ENCODE measurements at places on chromosomes 7 and 10.
A peak's percentile ranks its signal among the peaks of the same experiment; 100 is the strongest.

- no peak for DNase-seq
Observed at GRCh38 chr10:70456164-70456563, 14.7 kb upstream of the NODAL start.

DNA sequence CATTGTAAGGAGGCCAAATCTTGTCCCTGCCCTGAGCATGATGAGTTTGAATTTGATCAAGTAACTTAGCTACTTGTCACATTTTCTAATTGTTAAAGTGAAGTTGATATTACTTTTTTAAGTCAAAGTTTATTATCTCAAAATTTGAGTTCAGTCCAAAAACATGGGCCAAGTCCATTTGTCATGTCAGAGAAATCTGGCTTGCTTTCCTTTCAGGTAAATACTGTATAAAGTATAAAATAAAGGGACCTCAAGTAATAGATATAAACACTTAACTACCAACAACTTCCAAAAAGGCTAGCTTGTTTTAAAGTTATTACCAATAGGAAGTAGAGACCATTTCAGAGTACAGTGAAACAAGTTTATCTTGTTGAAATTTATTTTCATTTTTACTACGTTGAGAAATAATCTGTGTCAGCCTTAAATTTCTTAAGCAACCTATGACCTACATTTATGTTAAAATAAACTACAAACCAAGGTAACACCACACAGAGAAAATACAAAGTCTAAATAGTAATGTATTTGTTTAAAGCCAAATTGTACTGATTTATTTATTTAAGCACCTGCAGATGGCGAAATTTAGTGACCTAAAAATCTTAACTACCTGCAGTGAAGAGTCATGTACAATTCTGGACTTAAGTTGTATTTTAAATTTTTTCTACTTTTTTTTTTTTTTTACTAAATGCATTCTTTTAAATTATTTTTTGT, 36.5 kb downstream of the FHIP2A start:
- DNase-seq, result no peak

GRCh38 chr10:79378647-79379511, 31.6 kb downstream of the PPIF start:
- DNase-seq, result no peak

DNA sequence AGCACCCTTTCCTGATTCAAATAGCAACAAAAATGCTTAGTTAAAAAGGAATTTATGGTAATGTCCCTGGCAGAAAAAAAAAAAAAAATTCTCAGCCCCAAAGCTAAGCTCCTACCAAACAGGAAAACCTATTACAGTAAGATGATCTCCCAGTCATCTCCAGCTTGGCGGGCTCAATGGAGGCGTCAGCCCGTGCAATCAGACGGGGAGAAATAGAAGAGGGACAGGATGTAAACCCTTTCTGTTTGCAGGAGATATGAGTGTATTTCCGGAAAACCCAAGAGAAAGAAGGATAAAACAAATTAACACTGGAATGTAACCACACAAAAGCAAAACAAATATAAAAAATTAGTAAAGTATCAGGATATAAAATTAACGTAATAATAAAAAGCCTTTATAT, 242.8 kb downstream of the TCERG1L start:
- peak; percentile 7 for DNase-seq

DNA sequence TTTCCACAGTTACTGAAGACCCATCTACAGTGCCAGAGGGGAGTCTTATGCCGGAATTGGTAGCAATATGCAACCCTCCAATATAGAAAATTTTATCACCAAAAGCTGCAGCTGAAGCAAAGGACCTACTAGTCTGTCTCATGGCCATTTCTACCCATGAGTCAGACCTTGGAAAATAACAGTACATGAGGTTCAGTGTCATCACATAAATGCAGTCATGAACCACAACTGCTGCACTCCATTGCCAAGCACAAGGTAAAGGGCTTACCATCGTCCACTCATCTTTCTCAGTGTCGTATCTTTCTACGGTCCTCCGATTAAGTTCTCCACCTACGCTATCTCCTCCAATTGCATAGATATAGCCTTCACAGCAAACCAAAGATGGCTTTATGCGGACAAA, 21.8 kb downstream of the KBTBD2 start:
- DNase-seq, result no peak

DNA sequence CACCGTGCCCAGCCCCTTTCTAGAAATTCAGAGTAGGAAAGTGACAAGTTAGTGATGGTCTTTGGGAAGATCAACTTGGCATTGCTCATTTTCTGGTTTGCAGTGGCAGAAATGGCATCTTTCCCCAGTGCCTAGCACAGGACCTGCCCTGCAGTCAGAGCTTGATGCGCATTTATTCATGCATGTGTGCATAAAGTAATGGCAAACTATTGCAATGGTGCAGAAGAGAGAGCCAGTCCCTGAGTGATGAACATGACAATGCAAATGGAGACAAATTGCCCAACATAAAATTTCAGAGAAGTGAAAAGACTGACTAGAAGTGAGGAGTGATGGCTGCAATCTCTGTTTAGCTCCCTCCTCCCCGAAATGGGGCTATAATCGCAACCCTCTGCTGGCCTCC, 268.2 kb downstream of the CCSER2 start:
- no peak for DNase-seq

GRCh38 chr10:17067376-17068264, 62.0 kb downstream of the CUBN start:
- no peak for DNase-seq

DNA sequence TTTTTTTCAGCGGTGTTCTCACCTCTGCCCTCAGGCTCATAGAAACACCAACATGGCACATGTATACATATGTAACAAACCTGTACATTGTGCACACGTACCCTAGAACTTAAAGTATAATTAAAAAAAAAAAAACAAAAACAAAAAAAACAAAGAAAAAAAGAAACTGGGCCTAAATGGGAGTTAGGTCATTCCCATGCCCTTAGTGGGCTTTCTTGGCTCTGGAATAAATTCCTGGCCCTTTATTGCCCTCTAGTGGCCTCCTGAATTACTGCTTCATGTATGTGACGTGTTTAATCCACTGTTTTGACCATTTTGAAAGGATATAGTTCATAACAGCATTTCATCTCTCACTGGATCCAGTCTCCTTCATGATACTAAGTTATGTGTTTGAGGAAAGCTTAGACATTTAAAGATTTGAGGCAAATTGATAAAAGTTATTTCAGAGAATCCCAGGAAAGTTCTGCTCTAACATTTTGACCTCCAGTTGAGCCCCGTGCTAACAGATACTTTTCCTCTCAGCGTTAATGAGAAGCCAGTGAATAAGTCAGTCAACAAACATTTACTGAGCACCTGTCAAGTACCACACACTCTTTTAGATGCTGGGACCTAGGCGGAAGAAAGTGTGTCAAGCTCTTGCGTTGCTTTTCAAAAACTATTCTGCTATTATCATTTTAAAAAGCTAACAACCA, 54.7 kb upstream of the SYPL1 start:
- DNase-seq, result no peak

GRCh38 chr7:140326116-140326928, 72.0 kb downstream of the SLC37A3 start:
- DNase-seq, result peak; percentile 72

DNA sequence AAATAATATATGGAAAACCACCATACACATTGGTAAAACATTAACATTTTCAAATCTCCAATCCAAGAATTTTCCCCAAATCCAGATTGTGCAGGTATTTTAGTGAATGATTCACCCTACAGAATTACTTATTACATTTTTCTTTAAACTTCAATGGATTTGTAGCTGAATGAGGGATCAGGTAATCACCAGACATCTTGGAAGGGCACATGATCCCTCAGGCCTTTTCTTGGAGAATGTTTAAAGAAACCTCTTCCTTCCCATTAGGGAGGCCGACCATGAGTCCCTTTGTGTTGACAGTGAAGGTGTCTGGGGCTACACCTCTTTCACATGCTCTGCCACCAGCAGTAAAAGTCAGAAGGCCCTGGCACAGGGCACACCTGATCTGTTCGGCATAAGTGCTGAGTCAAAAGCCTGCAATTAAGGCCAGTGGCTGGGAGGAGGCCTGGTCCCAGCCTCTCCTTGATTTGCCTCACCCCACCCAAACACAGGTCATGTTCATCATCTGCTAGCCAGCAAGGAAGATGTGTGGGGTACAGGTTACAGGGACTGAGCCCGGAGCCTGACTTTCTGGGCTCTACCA, 207.7 kb downstream of the SNX10 start:
- DNase-seq, result no peak

GRCh38 chr10:10363217-10363616, 654.5 kb upstream of the CELF2 start:
- DNase-seq, result no peak

- DNase-seq, result no peak
Observed at GRCh38 chr10:1608851-1609647, 128.3 kb downstream of the ADARB2 start.

DNA sequence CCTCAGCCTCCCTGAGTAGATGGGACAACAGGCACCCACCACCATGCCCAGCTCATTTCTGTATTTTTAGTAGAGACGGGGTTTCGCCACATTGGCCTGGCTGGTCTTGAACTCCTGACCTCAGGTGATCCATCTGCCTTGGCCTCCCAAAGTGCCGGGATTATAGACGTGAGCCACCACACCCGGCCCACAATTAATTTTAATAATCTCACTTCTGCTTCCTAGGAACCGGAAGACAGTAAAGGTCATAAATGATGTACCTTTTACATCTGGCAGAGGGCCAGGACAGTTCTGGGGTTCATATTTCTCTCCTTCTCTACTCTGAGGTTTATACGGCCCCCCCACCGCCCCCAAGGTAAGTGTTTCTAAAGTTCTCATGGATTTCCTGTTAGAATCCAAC, 31.2 kb upstream of the AOAH start:
- DNase-seq, result no peak

- DNase-seq, result no peak
Observed at GRCh38 chr7:135714534-135715009, 13.4 kb downstream of the SLC13A4 start.

DNA sequence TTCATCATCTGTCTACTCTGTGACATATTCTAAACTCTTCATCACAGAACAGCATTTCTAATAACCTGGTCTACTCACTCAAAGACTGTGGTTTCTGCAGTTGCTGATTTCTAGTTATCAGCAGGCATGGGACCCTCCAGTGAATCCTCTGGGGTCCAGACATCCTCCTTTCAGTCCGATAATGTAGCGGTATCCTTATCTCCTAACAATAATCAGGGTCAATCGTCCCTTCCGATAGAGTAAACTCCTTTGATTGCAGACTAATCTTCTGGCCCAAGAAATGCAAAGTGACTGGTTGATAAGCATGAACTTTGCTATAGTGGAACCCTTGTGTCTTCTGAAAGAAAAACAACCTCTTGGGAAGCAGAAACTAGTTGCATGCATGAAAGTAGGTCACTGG, 1209.8 kb upstream of the CELF2 start:
- DNase-seq, result no peak

DNA sequence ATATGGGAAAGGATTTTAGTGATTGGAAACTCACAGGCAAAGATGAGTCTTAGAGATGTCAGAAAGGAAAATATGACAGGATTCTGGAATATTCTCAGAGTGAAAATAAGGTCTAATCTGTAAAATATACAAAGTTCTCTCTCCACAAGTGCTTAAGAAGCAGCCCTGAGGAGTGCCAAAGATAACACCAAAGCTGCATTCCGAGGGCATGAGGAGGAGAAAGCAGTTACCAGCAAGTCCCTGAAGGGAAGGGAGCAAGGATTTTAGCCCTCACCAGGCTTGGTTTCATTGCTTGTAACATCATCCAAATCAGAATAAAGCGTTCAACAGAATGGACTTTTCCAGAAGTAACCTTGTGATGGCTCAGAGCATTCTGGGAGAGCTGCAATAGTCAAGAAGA, 31.4 kb upstream of the DLX6 start:
- no peak for DNase-seq

GRCh38 chr10:91513598-91514424, 103.7 kb downstream of the HECTD2 start:
- DNase-seq, result no peak

GRCh38 chr10:30432622-30433305, 1.2 kb upstream of the MAP3K8 start:
- DNase-seq, result no peak

DNA sequence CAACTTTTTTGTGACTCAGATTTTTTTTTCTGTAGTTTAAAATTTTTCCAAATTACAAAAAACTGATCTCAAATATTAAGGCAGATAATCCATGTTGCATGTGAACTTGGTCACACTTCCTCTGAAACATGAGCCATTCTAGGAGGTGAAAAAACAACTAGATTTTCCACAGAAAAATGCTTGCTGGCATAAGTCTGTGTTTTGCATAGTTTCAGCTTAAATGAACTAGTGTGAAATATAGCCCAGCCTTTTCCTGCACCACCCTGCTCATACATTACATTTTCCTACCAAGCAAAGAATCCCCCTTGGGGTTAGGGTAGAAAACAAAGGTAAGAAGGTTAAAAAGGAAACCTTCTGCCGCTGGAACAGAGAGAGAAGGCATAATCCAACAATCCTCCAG, 48.2 kb downstream of the SLC25A13 start:
- DNase-seq, result no peak

GRCh38 chr7:20529260-20529659, 86.2 kb upstream of the ABCB5 start:
- no peak for DNase-seq

DNA sequence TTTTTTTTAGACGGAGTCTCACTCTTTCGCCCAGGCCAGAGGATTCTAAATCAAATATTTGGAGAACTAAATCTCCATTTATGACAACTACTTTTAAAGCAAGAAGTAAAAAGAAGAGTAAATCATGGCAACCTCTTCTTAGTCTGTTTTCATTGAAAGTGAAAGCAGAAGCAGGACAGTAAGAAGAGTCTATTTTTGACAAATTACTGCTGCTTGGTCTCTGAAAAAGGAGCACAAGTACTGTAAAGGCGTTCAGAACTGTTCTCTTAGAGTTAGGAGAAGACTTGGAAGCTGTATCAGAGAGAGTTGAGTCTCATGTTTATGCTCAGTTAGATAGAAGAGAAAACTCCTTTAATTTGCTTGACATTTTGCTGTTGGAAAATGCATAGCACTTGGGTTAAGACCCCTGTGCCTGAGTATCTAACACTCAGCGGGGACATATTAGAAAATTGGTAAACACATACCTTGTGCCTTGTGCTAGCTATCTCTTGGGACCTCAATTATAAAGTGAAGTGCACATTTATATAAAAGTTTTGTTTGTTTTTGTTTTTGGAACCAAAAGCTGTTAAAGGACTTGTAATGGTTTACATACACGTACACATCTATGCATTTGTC, 433.0 kb downstream of the ANKRD7 start:
- DNase-seq, result no peak

DNA sequence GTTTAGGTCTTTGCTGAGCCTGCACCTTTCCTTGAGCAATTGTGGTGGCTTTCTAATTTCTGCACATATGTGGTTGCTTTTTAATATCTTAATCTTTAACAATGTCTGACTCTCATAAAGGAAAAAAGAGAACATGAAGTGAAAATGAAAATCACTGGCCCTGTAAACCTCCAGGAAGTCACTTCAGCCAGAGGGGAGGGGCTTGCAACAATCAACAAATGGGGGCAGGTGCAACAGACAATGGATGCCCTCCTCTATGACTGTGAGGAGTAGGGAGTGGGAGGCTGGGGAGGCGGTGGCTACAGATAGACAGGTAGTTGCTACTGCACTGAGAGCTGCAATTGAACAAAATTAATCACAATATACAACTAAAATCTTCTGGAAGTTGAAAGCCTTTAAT, 1377.4 kb downstream of the XPNPEP1 start:
- no peak for DNase-seq

- DNase-seq, result no peak
Observed at GRCh38 chr7:96131525-96131924, 190.4 kb downstream of the SLC25A13 start.

GRCh38 chr7:124712017-124712416, 53.6 kb downstream of the GPR37 start:
- DNase-seq, result no peak

GRCh38 chr7:100965723-100966541, 3.4 kb upstream of the MUC12 start:
- DNase-seq, result peak; percentile 76

GRCh38 chr10:52443419-52444388, 129.6 kb downstream of the DKK1 start:
- DNase-seq, result no peak
